ENCODE measurements at places on chromosomes 1 and 21.

DNA sequence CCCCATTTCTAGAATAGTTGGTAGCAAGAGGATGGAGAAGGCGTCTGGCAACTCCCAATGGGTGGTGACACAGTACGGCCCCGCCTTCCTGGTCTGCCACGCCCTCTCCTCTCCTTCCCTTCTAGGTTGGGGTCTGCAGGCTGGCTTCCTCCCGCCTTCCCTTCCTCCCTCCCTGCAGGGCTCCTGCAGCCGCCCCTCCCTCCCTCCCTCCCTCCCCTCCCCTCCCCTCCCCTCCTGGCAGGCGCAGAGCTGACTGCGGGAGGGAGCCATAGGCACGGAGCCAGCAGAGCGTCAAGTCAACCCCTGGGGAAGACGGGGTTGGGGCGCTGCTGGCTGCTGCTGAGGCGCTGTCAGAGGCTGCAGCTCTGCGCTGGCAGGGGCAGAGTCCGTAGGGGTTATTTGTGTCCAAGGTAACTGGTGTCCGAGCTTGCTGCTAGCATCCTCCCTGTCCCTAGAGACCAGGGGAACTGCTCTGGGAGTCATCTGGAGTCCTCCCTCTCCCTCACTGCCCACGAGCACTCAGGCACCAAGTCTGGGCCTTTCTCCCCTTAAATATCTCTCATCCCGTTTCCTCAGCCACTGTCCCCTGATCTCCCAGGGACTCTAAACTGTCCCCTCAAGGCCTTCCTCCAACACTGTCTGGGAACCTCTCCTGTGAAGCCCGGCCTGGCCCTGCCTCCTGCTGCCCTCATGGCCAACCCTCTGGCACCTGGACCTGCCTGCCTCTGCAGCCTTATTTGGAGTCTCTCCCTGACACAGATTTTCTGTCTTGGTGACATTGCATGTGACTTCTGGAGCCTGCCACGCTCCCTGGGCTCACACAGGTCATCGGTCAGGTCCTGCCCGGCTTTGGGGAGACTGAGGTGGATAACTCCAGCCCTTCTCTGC, 57.4 kb upstream of the ACOT11 start:
- no peak for DNase-seq

DNA sequence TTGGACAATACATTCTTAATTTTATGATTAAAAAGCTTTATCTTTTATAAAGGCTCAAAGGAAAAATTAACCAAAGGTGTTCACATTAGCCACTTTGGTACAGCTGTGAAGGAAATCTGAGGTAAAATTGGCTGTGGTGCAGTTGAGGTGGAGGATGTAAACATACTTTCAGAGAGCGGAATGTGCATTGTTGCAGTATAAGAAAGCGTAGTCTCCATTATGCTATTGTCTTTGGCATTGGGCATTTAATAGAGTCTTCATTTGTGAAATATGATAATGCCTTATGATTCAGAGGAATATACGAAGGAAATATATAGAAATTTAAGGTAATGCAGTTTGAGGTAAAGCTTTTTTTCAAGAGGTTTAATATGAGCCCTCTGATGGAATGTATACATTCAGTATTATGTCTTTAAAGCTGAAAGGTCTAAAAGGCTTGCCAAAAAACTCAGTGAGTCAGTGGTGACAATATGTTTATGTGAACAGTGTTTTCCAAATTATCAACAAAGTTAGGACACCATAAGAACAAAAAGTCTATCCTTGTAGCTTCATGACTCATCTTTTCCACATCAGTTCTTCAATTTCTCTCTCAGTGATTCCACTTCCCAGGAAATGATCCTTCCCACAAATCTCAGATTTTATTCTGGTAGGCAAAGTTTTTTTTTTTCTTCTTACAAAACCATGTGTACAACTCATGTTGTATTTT, 26.9 kb upstream of the DDR2 start:
- DNase-seq: no peak

- DNase-seq: no peak
Measured at GRCh38 chr21:27817074-27817473, 850.2 kb upstream of the ADAMTS5 start.

GRCh38 chr1:34693081-34693480, 61.8 kb upstream of the GJB5 start:
- no peak for DNase-seq

- no peak for DNase-seq
Measured at GRCh38 chr1:156584813-156585212, 5.3 kb downstream of the TTC24 start.

DNA sequence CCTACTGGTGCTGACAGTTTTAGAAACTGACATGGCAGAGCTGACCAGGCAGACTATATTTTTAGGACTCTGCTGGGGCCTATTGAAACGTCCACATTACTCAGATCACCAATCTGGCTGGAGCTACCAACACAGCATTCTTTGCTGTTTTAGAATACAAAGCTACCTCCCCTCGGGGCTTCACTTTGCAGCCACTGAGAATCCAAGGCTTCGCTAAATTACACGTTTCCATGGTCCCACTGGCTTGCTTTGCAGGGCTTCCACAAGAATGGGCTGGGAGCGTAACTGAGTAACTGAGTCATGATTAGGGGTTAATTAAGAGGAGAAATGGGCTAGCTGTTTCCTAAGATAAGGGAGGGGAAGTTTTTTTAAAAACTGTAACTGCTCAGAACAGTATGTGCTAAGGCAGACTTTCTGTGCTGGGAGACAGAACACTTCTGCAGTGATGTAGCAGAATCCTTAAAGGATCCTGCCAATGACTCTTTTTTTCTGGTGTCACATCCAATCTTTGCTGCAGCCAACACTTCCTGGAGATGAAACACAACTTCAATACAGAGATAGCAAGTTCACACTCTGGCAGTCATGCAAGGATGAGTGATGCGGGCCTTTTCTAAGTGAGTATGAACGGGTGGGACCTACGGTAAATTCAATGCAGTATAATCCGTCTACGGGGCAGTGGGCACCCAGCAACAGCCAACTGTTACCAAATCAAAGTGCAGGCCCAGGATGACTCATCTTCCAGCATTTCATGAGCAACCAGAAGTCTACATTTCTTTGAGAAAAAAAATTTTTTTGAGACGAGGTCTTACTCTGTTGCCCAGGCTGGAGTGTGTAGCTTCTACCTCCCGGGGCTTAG, 21.5 kb downstream of the NDUFS5 start:
- DNase-seq: no peak

- DNase-seq: no peak
Measured at GRCh38 chr1:21911205-21912001, 25.7 kb downstream of the HSPG2 start.

DNA sequence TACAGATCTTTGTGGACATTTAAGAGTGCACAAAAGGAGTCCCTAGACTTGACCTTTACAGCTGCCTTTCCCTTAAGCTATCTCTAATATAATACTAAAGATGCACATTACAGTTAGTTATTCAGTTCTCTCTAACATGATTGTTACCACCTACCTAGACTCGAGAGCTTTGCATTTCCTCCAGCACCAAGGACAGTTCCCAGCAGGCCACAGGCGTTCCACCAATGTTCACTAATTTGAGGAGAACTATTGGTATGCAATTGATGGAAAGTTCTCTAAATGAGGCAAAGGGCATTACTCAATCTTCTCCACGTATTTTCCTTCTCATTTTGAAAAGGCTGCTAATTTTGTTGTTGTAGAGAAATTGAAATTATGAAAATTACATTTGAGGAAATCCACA, 5.4 kb upstream of the NTNG1 start:
- no peak for DNase-seq

DNA sequence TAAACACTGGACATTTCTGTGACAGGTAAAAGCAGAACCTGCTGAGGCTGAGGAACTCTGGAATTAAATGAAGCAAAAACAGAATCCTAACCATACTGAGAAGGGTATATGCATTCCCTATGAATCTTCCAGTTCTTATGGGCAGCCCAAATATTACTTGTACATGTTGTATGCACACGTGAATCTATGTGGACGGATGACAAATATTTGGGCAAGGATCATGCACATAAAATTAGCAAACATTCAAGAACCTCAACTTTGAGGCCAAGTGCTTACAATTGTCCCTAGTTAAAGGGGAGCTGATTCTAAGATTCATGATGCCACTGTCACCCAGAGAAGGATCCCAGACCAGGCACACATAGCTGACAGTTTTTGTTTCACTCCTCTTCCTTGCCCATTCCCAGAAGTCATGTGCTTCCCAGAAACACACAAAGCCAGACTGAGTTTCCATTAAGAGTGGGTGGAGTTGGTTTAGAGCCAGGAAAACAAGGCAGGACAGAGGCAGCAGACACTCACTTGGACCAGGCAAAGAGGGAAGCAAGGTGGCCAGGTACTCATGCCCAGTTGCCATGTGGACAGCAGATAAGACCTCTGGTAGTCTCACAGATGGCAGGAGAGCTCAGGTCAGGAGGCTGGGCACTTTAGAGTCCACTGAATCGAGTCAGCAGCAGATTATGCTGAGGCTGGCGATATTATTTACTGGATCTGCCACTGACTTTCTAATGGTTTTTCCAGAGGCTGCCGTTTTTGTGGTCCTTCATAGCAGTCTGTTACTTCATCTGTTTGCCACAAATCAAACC, 25.6 kb downstream of the AK2 start:
- DNase-seq: no peak

GRCh38 chr1:16162163-16162822, 6.4 kb upstream of the EPHA2 start:
- DNase-seq: no peak

DNA sequence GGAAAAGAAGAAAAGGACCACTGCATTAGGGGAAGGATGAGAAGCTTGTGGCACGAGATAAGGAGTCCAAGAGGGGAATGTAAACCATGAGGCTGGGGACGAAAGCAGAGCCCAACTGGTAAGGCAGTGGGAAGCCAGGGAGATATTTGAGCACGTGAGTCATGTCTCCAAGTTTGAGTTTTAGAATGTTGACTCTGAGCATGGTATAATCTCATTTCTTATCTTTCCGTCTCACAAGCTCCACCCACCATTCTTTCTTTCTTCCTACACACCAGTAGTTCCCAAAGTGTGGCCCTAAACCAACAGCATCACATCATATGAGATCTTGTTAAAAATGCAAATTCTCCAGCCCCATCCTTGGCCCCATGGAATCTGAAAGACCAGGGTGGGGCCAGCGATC, 145.3 kb downstream of the PLPP3 start:
- no peak for DNase-seq

GRCh38 chr1:209086486-209087192, 496.9 kb upstream of the CAMK1G start:
- no peak for DNase-seq

DNA sequence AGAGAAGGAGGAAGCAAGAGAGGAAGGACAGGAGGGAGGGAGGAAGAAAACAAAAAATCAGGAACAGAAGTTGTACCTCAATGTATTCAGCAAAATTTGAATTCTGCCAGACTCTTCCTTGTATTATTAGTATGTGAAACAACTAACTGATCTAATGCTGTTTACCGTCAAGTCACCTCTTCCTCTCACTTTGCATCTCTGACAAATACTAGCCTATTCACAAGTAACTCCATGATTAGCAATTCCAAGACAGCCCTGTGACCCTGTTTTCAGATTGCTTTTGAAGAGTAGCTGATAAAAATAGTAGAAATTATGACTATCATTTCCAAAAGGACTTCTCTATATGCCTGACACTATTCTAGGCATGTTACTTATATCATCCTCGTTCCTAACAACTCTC, 445.4 kb downstream of the NEGR1 start:
- DNase-seq: no peak

DNA sequence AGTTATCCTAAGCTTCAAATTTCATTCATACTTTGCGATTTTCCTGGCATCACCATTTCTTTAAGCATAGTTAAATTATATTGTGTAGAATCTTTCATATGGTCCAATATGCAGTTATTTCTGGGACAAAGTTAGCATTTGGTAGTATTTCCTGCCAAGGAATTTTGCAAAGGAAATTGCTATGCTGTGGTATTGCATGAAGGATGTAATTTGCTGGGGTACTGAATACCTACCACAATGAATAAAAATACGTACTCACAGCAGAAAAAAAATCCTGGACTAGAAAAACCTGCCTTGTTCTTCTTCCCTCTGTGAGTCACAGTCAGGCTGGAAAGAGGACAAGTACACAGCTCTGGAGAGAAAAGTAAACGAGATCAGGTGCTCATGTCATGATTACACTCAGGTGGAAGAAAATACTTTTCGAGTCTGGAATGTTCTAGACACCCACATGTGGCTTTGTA, 241.2 kb downstream of the PTBP2 start:
- DNase-seq: no peak

DNA sequence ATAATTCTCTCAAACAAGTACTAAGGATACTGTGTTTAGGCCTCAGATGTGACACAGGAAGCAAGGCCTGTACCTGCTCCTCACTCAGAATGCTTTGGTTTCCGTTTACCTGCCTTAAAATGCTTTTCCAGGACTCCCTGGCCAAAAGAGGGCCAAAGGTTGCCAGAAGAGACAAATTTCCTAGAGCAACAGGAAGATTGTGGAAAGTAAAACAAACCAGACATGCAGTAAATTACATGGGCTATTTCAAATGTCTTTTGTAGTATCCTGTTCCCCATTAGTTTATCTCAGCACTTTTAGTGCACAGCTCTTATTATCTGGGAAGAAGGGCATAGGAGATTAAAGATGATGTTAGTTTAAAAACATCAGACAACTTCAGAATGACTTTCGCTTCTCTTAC, 280.0 kb downstream of the NFIA start:
- DNase-seq: no peak

DNA sequence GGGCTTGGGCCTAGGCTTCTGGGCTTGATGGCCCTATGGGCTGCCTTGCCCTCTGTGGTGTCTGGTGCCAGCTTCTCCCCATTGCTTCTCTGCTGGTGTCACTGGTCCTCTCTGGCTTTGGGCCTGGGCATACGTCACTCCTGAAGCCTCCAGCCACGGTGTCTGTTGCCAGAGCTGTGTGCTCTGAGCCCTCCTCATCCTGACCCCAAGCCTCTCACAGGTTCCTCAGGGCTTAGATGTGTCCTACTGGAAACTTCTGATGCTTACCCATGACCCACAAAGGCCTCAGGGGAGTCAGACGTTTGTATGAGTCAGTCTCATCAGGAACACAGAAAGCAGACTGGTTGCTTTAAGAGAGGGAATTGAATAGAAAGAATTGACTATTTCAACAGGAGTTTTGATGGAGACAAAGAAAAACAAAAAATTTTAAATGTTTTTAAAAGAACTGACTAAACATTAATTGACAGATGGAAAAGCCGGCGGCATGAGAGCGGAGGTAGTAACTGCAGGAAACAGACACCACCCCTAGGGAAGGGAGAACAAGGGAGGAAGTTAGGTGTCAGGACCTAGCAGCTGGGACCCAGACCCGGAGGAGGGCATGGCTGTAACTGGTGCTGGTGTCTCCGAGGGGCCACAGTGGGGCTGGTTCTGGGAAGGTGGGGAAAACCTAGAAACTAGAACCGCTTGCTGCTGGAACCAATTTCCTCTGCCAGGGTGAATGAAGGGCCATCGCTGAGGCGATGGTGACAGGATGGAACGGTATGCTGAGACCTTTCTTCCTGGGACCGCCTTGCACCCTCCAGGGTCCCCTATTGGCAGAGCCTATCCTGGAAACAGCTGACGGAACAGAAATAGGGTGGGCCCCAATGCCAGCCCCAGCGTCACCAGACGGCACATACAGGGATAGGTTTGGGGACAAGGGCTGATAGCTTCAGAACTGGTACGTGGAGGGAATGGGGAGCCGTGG, 40.0 kb upstream of the CITED4 start:
- DNase-seq: no peak

GRCh38 chr1:116401646-116402176, 28.7 kb downstream of the ATP1A1 start:
- DNase-seq: no peak

- DNase-seq: no peak
Measured at GRCh38 chr1:30758121-30758688, 631 bp upstream of the LAPTM5 start.

GRCh38 chr1:178323067-178323466, 173.7 kb downstream of the CLEC20A start:
- DNase-seq: no peak

- no peak for DNase-seq
Measured at GRCh38 chr1:232328486-232329102, 301.3 kb downstream of the SIPA1L2 start.

Measured in nucleus accumbens (tissue), 56 donors.